ENCODE measurements at places on chromosomes 5 and 9.

GRCh38 chr9:36864491-36865410 lies 169.3 kb downstream of the PAX5 start:
- DNase-seq, result no peak

- no peak for DNase-seq
These were observed 366.5 kb downstream of the TAF11L14 start for GRCh38 chr5:18000744-18001143.

GRCh38 chr5:4038994-4039393 lies 443.4 kb downstream of the IRX1 start:
- DNase-seq, result no peak

DNA sequence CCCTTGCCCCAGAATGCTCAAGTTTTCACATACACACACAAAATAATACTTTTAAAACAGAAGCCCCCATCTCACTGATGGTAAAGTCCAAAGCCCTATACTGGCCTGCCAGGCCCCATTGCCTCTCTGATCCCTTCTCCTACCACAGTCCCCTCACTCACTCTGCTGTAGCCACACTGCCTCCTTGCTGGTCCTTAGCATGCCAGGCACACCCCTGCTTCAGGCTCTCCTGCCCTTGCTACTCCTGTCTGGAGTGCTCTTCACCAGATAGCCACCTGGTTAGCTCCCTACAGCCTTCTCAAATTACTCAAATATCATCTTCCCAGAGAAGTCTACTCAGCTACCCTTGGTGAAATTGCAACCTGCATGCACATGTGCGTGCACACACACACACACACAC lies 177.5 kb downstream of the C5orf15 start:
- no peak for DNase-seq

DNA sequence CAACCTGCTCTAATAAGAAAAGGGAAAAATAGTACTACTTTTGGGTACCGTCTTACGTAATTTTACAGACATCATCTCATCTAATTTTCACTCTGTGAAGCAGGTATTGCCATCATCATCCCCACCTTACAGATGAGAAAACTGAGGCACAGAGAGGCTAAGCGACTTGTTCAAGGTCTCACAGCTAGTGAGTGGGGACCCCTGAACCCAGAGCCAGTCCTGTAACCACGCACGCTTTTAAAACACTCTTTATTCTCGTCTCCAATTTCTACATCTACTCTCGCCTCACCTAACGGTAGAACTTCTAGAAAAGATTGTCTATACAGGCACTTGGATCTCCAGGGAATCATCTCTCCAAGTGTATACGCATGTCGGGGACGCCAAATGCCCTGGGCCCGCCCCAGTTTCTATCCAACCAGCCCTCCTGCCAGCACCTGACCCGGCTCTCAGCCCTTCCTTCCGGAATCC lies 1.5 kb upstream of the TRAF1 start:
- DNase-seq, result no peak

DNA sequence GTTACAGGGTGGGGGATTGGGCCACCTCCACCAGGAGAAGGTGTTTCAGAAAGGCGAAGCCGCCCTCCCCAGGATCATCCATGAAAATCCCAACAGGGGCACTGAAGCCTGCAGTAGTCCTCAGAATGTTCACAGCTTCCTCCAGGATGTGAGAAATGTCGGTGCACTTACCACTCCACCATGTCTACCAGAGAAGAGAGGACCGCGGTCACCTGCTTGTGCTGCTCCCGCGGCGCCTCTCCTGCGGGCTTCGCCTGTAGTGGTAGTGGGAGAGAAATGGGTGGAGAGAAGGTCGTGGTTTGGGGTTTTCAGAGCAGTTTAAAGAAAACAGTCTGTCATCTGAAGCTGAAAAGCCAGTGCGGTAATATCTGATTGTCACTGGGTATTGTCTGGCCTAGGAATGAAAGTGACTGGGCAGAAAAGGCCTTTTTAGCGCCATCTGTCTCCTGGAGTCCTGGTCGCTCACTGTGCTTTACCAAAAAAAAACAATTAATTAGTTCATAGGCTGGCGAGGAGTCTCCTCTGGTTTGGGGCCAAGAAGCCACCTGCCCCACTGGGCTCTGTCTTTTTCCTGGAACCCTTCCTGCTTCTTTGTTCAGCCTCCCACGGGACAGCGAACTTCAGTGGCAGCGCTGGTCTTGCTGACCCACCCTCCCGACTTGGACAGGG lies 23.0 kb upstream of the PPP1R26 start:
- DNase-seq, result no peak

GRCh38 chr9:136539427-136540421 lies 6.1 kb downstream of the NOTCH1 start:
- no peak for DNase-seq

GRCh38 chr5:61995486-61995885 lies 310.5 kb upstream of the KIF2A start:
- DNase-seq, result no peak

DNA sequence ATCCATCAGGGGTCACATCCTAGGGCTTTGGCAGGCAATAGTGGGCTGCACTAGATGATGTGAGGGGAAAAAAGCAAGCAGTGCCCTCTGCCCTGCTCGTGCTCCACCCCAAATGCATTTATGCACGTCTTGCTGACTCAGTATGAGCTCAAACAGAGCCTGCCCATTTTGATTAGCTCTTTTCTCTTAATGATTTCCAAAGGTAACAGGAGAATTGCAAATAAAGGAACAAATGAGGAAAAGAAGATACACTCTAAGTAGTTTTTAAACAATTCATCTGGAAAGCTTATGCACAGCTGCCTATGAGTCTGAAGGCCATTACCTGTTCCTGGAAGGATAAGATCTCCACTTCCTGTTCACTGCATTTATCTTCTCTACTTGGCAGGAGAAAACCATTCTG lies 364.2 kb downstream of the TMEM232 start:
- no peak for DNase-seq

- no peak for DNase-seq
These were observed 13.8 kb downstream of the SMIM15 start for GRCh38 chr5:61148515-61148914.

DNA sequence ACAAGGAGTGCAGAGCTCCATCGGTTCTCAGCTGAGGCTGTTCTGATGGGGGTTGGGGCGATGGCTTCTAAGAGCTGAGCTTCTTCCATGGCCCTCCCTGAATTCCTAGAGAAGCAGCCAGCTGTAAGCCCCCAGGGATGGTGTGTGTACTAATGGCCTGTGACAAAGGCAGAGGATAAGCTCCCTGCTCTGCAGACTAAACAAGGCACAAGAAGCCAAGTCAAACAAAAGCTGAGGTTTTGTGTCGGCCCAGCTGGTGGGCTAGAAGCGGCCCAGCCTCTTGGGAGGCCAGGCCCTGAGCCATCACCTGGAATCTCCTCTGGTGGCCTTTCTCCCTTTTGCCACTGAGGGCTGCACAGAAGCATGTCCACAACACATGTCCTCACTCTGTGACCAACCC lies 75.0 kb upstream of the XPA start:
- DNase-seq, result no peak

DNA sequence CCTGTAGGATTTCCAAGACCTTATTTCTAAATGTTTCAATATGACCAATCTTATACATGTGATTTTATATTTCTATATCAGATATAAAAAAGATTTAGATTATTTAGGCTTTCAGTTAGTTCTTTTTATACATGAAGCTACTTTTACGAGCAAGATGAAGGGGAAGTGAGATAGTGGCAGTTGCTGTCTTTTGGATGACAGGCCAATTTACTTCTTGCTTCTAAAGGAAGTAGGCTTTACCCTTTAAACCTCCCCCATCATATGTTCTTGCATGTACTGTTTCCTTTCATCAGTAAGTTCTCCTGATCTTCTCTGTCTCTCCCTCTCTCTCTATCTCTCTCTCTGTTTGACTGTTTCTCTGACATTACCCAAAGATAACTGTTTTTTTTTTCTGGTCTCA lies 4.0 kb upstream of the TYRP1 start:
- DNase-seq, result no peak

GRCh38 chr5:78317515-78317914 lies 23.0 kb upstream of the AP3B1 start:
- DNase-seq, result no peak

DNA sequence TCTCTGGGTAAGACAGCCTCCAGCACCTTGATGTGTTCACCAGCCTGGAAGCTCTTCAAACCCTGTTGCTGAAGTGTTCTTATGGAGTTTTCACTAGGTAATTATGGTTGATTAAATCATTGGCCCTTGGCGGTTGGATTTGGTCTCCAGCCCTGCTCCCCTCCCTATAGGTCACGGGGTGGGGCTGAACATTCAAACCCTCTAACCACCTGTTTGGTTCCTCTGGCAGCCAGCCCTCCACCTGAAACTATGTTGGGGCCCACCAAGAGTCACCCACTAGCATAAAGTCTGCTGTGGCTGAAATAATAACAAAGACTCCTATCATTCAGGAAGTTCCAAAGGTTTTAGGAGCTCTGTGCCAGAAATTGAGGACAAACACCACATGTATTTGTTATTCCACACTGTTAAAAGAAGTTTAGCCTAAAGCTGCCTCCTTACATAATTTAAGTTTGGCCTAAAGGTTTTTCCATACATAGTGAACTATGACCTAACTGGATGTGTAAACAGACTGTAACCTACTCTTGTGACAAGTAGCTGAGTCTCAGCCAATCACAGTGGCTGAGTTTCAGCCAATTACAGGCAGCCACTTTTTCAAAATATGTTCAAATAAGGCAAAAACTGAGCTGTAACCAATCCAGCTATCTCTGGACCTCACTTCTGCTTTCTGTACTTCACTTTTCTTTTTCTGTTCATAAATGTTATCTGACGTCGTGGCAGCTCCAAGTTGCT lies 34.8 kb downstream of the TMEM252 start:
- no peak for DNase-seq

GRCh38 chr9:93635186-93636107 lies 59.1 kb downstream of the PHF2 start:
- no peak for DNase-seq

GRCh38 chr9:110143485-110143884 lies 64.5 kb downstream of the C9orf152 start:
- no peak for DNase-seq

DNA sequence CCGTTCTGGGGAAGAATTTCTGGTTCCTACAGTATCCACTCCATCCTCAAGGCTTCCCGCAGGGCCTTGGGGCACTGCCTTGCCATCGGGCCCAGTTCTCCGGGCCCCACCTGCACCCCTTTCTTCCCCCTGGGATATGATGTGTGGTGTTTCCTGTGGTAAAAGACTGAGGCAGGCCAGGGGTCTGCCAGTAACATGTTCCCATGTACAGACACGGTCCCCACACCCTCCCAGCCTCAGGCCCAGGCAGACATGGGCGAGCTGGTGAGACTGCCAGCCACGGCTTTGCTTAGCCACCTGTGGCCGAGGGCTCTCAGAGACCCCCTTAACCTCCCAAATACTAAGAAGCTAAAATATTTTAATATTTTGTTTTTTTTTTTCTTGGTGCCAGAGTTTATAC lies 46.0 kb downstream of the NDST1 start:
- DNase-seq, result no peak

- no peak for DNase-seq
These were observed 236.4 kb upstream of the DAB2 start for GRCh38 chr5:39661026-39661779.

- no peak for DNase-seq
These were observed 4.4 kb upstream of the SLC25A51 start for GRCh38 chr9:37908283-37908682.

- no peak for DNase-seq
These were observed 38.6 kb downstream of the GRAMD2B start for GRCh38 chr5:126461838-126462237.

DNA sequence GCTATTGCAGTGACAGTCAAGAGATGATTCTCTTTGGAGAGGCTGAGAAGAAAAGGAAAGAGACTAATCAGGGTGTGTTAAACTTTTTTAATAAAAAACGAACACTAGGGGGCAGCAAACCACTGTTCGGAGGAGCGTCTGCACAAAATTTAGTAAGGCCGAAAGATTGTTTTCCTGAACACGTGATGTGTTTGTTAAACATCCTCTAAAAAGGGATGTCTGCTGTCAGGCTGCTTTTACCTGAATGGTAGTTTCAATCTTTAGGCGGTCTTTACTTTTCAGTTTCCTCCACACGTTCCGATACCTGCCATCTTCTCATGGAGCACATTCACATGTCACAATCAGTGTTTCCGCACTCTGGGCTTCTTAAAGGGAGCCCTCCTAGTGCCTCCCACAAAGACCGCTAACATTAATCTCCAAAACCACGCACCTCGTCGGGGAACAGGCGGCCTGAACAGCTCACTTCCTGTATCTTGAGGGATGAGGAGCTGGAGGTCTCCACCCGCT lies 125.2 kb downstream of the GPBP1 start:
- DNase-seq, result peak; percentile 84

- peak; percentile 14 for DNase-seq
These were observed 114.5 kb upstream of the LMX1B start for GRCh38 chr9:126499005-126499910.

- no peak for DNase-seq
These were observed 2.0 kb upstream of the AKNA start for GRCh38 chr9:114389612-114390368.

GRCh38 chr9:129455151-129455995 lies 165.5 kb downstream of the C9orf50 start:
- DNase-seq, result peak; percentile 47

GRCh38 chr9:122134822-122135528 lies 24.6 kb downstream of the NDUFA8 start:
- DNase-seq, result no peak

- DNase-seq, result no peak
These were observed 20.5 kb upstream of the SLC6A19 start for GRCh38 chr5:1180841-1181271.

- DNase-seq, result no peak
These were observed 913.1 kb downstream of the EFNA5 start for GRCh38 chr5:106757672-106758071.

DNA sequence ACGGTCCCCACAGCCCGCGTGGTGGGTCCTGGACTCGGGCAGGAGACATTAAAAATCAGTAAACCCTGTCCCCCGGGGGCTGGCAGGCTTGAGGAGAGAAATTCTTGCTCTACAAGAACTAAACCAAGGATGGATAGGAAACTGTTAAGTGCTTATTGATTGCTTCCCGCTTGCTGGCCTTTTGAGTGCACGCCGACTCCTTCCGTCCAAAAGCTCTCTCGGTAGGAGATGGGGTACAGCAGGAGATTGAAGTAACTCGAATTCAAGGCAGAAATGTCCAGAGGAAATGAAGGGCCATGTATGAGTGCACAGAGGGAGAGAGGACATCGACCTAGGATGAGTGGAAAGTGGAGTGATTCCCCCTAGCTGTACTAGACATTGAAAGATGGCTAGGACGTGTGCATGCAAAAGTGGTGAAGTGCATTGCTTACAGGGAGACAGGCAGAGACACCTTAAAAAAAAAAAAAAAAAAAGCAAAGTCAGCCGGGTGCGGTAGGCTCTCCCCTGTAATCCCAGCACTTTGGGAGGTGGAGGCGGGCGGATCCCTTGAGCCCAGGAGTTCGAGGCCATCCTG lies 923 bp downstream of the RECK start:
- DNase-seq, result no peak

DNA sequence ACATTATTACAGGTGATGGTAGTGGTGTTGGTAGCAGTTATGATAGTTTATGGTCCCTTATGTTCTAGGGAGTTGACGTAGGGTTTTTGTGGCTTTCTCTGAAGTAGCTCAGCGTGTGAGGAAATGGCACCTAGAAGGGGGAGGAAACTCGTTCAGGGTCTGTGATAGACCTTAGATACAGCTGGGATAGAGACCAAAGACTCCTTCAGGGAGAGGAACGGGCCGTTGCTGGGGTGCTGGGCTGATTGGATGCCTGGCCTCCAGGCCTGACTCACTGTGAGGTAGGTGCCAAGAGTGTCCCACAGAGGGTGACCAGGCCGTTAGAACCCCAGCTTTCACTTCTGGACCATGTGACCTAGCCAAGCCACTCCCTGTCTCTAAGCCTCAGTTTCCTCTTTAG lies 96.6 kb downstream of the DAB2IP start:
- DNase-seq, result no peak
